ENCODE measurements at places on chromosomes 7 and 10.

DNA sequence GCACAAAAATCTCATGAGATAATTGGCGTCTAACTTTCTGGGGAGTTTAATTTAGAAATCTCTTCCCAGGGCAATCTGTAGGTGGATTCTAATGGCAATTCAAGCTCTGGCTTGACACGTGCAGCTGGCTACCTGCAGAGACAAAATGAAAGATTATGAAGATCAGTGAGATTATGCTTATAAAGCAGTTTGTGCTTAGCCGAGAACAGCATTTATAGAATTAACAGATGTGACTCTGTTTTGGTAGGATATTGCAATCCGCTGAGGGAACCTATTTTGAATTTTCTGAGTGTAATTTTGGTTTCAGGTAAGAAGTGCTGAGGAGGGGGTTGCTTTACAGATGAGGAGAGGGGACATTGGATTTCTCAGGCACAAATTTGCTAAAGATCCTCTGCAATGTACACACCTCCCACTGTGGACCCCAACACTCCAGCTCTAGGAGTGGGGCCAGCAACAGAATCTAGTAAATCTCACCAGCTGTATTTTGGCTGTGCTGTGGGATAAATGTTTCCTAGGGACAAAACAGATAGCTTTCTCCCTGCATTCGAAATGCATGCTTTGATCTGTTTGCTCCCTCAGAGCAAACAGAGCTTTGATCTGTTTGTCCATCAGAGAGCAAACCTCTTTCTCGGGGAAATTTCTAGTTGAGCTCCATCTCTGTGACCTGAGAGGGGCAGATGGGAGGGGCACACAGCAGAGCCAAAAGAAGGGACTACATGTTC is 7.4 kb downstream of the GJD4 start:
- no peak for DNase-seq

- no peak for DNase-seq
Observed at GRCh38 chr7:17534348-17534747, 235.9 kb downstream of the AHR start.

DNA sequence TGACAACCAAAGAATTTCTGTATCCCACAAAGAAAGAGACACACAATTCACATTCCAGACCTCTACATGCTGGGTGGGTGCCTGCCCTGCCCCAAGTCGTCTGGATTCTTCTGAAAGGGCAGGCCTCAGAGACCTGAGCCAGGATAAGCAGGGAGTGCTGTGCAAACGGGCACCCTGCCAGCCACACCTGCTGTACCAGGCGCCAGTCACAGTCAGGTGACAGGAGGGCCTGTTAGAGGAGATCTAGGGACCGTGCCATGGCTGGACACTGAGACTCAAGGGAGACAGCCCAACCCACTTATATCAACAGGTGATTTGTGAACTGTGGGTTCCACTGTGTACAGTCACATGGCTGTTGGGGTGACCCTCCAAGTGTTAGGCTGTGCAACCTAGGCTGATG is 103.1 kb upstream of the AFAP1L2 start:
- peak; percentile 75 for DNase-seq

GRCh38 chr7:13551503-13551902 is 438.0 kb downstream of the ETV1 start:
- no peak for DNase-seq

- no peak for DNase-seq
Observed at GRCh38 chr7:121544238-121544637, 148.1 kb upstream of the FAM3C start.

GRCh38 chr7:33504266-33504665 is 374.9 kb downstream of the BBS9 start:
- DNase-seq: no peak

DNA sequence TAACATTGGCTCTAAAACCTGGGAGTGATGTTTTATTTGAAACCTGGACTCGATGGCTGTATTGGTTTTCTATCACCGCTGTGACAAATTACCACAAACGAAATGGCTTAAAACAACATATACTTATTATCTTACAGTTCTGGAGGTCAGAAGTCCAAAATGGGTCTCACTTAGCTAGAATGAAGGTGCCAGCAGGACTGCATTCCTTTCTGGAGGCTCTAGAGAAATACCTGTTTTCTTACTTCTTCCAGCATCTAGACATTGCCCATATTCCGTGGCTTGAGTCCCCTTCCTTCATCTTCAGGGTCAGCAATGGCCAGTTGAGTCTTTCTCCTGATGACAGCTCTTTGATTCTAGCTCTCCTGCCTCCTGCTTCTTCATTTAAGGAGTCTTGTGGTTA is 44.3 kb upstream of the STEAP1B start:
- DNase-seq: no peak

GRCh38 chr10:88920198-88920597 is 32.4 kb downstream of the ACTA2 start:
- no peak for DNase-seq

- DNase-seq: no peak
Observed at GRCh38 chr10:22662733-22663330, 51.5 kb downstream of the PIP4K2A start.

DNA sequence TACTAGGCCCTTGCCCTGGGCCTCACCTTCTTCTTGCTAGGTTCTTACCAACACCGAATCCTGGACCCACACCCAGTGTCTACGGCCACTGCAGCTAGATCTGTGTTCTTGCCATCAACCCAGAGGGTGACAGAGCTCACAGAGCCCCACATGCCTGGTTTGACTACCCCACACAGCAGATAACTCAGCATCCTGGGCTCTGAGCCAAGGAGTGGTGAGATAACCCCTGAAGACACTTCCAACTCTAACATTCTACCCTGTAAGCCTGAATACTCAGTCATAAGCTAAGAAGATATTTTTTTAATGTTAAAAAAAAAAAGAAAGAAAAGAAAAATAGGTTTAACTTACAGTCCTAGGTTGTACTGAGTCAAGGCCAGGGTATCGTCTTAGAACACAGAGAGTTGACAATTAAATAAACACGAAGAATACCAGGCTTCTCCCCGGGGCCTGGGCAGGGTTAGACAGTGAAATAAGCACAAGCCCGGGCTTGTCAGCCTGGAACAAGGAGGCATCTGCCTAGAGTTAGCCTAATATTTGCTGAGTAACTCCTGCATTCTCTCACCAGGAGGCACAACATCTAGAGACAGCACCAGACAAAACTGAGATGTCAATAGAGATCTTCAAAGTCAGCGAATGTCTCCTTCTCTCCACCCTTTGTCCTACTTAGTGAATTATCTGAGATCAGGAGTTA is 556.5 kb upstream of the LRRN3 start:
- peak; percentile 63 for DNase-seq

GRCh38 chr10:1747590-1748157 is 10.3 kb upstream of the ADARB2 start:
- DNase-seq: no peak

GRCh38 chr10:73406846-73407245 is 7.0 kb downstream of the ANXA7 start:
- no peak for DNase-seq

- no peak for DNase-seq
Observed at GRCh38 chr7:2829040-2829439, 15.1 kb downstream of the GNA12 start.

DNA sequence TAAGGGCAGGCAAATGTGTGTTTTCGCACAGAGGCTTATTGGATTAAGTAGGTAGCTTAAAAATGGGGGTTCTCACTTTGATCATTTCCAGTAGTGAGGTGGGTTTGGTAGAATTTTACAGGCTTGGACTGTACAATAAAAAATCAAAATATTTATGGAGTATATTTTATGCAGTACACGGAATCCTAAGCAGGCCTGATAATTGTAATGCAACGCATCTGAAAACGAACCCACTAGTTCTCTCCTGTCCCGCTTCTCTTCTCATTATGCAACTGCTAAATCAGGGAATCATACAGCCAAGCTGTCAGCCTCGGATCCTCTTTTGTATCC is 377 bp upstream of the POLR1F start:
- no peak for DNase-seq

DNA sequence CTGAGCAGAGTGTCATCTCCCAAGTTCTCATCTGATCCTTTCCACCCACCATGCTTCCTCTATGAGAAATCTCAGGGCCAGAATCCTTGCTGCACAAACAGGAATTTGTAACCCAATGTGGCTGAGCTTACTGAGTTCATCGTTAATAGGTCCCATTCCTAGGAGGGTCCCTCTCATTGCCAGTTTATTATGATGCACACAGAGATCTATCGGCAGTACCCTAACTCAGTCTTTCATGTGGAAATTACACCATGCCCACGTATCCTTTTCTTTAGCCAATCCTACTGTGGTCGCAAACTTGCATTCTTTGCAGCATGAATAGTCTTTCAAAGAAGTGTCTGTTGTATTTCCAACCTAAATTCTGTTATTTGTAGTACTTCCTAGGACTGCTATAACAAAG is 12.1 kb downstream of the TMEM236 start:
- no peak for DNase-seq

DNA sequence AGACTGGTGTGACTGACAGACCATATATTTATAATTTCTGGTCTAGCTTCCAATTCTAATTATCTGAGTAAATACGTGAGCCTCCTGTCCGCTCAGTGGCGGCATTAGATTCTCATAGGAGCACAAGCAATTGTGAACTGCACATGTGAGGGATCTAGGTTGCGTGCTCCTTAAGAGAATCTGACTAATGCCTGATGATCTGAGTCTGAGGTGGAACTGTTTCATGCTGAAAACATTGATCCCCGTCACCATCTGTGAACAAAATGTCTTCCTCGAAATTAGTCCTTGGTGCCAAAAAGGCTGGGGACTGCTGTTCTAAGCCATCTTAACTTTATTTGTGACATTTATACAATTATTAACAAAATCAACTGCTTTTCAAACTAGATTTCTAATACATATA is 164.7 kb upstream of the MEOX2 start:
- no peak for DNase-seq

DNA sequence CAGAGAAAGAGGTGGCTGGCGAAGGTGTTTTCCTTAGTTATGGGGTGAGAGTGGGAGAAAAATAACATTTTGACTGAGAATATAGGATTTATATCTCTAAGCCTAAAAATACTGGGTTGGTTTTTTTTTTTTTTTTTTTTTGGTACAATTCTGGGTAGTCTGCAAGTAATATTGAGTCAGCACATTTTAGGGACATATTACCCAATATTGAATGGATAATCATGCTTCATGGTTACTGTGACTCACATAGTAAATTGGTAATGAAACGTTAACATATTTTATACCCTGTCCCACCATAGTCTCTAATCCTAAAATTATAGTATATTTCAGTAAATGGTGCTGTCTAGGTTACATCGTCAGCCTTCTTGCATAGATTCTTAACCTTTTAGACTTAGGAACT is 91.4 kb downstream of the TPST1 start:
- DNase-seq: no peak

DNA sequence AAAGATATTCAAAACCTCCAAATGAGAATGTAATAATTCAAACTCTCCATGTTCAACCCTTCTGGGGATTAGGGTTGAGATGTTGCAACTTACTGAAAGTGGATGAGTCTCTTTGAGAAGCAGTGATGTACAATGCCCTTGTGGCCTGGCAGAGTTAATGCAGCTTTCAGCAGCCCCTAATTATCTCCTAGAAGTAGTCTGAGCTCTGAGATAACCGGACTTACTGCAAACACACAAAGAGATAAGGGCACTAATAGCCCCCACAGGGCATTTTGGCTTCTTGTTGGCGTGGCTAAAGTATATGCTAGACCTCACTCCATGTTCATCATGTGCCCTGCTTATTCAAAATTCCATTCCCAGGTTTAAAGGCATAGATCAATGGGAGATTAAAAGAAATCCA is 404.7 kb downstream of the NEBL start:
- no peak for DNase-seq

GRCh38 chr7:36286226-36286625 is 103.4 kb upstream of the ANLN start:
- DNase-seq: no peak

Data from Right ventricle myocardium inferior (tissue), 1 donor.